ENCODE measurements at places on chromosomes 1 and 21.

- no peak for DNase-seq
Measured at GRCh38 chr1:119101563-119101962, 38.9 kb downstream of the WARS2 start.

GRCh38 chr1:172356620-172357019 is 63.9 kb upstream of the C1orf105 start:
- no peak for DNase-seq

DNA sequence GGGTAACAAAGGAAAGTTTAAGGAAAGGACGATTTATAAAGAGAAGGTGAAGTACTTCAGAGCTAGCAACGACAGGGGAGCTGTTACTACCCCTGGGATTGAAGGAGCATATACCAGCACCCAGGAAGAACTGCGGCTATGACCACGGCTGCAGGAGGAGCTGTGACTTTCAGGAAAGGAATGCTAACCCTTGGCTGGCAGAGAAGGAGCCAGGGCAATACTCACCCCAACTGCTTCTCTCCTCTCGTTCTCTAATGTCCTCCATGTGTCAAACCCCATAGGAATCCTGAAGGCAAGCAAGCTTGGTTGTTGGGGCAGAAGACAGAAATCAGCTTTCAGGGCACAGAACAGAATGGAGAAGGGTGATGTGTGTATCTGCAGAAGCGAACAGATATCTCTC is 120.5 kb downstream of the TMEM53 start:
- no peak for DNase-seq

GRCh38 chr1:35894656-35895055 is 11.6 kb downstream of the AGO1 start:
- DNase-seq = no peak

DNA sequence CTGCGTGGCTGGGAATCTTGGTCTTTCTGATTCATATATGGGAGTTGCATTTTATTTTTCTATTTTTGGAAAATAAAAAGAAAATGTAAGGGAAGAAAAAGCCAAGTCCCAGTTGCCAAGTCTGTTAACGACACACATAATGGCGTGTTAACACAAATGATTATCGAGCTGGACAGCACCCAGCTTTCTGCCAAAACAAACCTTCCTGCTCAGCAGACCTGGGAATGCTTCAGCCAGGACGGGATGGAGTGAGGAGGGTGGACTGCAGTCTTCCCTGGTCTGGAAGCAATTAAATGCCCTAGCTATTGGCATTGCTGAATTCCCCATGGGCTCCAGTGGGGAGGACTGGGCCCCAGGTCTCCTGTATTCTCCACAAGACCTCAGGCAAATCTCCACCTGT is 184.2 kb upstream of the USP24 start:
- no peak for DNase-seq

- no peak for DNase-seq
Measured at GRCh38 chr1:190303501-190303900, 174.2 kb downstream of the BRINP3 start.

GRCh38 chr21:37342046-37342632 is 24.4 kb upstream of the DYRK1A start:
- DNase-seq = no peak

GRCh38 chr1:202162047-202162417 is 1.6 kb upstream of the PTPN7 start:
- no peak for DNase-seq

DNA sequence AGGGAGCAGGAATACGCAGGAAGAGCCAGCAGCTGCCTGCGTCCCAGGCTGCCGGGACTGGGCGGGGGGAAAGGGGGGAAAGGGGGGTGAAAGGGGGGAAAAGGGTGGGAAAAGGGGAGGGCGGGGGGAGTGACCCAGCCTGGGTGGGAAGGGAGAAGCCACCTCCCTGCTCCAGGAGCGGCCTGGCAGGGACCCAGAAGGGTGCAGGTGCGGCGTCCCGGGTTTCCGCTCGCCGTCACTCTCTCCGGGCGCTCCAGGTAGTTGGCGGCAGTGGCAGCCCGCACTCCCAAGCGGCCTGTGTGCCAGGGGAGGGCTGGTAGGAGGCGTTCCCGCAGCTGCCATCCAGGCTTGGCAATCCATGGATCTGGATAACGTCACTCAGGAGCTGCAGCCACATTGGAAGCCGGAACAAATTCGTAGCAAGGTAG is 141.0 kb upstream of the NGF start:
- peak; percentile 40 for DNase-seq

- peak; percentile 94 for DNase-seq
Measured at GRCh38 chr1:27959792-27960603, at the start of gene XKR8. Gene XKR8, plus strand, starts transcription at chr1:27959973. Its CDS starts 97 bp downstream, at chr1:27960070.

DNA sequence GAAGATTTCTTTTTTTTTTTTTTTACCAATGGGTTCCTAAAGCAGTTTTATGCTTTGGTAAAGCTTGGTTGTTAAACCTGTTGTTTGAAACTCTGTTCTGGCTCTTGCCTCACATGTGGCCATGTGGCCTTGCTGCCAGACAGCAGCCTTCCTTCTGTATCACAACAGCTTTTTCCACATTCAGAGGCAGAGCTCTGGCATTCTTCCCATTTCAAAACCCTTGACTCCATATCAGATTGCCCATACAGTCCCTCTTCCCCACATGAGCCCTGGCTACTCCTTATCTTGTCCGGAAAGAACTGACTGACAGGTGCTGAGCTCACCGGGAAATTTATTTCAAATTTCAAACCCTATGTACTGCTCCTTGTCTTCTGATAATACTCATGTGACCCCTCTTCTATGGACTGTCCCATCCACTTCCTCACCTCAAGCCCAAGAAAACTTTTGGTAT is 38.5 kb upstream of the LAX1 start:
- no peak for DNase-seq

DNA sequence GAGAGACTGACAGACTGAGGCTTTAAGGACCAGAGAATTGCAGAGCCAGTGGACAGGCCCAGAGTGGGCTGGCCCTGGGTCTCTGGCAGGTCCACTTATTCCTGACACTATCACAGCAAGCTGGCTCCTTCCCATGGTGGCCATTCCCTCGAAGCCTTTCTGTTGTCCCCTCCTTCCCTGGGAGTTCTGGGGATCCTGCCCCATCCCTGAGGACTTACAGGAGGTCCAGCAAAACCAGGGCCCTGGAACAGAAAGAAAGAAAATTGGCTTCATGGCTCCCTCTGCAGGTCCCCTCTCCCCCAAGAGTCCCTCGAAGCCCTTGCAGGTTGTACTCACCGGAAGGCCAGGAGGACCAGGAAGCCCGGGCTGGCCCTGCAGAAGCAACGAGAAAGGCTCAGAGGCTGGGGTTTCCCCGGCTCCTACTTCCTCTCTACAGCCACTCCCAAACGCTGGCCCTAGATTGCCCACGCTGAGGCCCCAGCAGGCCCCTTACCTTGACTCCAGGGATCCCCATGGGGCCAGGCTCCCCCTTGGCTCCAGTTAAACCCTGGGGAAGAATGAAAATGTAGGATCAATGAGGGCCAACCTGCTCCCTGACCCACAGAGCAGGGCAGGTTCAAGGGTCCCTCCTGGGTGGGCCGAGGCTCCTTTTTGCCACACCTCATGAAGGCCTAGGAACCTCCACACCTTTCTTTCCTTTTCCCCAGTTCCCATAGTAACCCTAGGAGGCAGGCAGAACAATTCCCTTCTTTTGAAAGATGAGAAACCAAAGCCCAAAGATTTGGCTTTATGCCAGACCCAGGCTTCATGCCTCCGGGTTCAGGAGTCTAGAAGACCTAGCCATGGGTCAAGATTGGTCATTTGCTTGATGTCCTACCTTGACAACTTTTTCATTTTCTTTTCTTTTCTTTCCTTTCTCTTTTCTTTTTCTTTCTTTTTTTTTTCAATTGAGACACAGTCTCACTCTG is 4.6 kb downstream of the COL9A2 start:
- no peak for DNase-seq

DNA sequence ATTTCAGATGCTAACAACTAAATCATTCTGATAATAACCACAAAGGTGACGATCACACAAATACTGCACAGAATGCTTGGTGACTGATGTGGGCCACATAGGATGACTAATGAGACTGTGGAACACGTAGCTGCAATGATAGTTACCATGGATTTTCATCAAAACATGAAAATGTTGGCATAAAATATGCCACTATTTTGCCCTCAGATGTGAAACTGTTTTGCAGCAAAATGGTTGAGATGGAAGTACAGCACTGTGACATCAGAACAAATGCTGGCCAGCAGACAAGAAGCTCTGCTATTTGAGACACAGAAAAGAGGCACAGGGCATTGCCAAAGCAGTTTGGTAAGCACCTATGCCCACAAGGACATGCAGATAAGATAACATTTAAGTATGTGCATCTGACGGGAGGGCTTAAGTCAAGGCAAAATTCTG is 83.8 kb downstream of the NIBAN1 start:
- no peak for DNase-seq

All from D341Med (cell line).